ENCODE measurements at places on chromosomes 7 and 10. TPM values are rescaled to one million over a fixed set of nuclear protein-coding genes. Genes with fewer than 3 reads are reported as not detected.

DNA sequence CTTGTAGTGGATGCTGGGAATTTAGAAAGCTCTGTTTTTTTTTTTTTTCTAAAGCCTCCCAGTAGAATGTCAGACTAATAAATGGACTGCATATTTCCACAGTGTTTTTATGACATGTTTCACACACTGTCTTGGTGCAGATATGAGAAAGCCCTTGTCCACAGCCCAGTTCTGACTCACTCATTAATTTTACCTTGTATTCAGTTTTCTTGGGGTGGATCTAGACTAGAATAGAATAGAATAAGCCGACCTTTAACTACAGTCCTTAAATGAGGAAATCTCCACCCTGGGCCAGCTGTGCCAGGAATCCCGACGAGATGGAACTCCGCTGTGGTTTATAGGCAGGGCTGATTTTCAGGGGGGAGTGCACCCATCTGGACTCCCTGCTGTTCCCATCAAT lies 274.7 kb downstream of the NRG3 start:
- no peak for DNase-seq

DNA sequence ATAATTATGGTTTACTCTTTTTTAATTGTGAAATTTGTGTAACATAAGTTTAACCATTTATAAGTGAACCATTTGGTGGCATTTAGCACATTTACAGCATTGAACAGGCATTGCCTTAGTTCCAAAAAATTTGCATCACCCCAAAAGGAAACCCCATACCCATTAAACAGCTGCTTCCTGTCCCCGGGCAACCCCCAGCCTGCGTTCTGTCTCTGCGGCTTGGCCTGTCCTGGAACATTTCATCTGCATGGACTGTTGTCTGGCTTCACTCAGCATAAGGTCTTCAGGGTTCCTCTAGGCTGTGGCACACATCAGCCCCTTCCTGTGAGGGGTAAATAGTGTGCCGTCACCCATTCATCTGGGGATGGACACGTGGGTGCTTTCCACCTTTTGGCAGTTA lies 6.9 kb downstream of the RET start:
- no peak for DNase-seq

- no peak for DNase-seq
Observed at GRCh38 chr7:130154131-130154500, 51.1 kb downstream of the TMEM209 start.

DNA sequence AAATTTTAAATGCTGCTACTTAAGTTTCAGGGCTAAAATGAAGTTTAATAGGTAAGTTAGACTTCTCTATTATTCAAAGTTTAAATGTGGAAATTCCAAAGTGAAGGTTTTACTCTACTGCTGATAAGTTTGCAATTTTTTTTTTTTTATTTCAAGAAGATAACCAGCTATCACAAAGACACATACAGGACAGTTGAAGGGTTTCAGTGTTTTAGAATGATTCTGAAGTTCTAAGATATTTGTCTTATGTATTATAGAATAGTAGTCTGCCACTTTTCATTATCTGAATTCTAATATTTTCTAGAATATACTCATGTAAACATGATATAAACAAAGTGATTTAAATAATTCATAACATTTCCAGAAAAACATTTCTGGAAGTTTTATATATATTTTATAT lies 7.0 kb upstream of the CD36 start:
- DNase-seq, result no peak

GRCh38 chr7:17043012-17043877 lies 161.5 kb upstream of the AGR3 start:
- no peak for DNase-seq

DNA sequence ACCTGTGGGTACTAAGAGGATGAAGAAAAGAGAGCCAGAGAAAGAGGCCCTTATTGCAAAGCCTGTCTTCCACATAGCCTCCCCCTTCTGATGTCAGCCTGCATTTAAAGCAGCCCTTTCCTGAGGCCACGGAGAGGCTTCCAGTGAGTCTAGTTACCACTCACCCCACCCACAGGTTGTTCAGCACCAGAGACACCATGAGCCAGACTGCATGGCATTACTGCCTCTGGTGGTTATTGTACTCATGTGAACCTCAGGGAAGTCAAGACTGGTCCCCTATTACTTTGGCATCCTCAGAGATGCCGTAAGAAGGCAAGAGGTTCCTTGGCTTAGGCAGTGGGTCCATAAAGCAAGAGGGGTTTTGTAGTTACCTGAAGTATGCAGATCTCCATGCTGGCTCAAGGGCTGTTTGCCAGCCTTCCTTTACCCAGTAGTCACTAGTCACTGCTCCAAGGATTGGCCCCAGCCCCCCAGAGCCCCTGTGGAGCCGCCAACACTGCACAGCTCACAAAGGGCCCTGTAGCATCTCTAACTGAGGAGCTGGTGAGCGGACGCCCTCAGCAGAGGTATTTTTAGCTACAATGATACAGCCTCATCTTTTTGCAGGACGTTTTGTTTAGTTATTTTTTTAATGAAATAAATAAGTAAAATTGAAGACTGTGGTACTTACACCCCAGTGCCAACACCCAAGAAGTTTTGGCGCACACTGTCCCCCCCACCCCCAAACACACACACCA lies 20.7 kb downstream of the LRRC4 start:
- peak; percentile 42 for DNase-seq

The ZNF365 gene
- total RNA-seq, result 0.26 TPM
